Renal cortical epithelial cell (primary cell): ENCODE measurements at places on chromosomes 16 and 17. TPM values are rescaled to one million over a fixed set of nuclear protein-coding genes. Genes with fewer than 3 reads are reported as not detected.

- DNase-seq = no peak
Observed at GRCh38 chr17:61412860-61413660, 13.4 kb downstream of the TBX2 start.

- peak; percentile 73 for DNase-seq
Observed at GRCh38 chr16:22001591-22001990, 675 bp upstream of the PDZD9 start.

DNA sequence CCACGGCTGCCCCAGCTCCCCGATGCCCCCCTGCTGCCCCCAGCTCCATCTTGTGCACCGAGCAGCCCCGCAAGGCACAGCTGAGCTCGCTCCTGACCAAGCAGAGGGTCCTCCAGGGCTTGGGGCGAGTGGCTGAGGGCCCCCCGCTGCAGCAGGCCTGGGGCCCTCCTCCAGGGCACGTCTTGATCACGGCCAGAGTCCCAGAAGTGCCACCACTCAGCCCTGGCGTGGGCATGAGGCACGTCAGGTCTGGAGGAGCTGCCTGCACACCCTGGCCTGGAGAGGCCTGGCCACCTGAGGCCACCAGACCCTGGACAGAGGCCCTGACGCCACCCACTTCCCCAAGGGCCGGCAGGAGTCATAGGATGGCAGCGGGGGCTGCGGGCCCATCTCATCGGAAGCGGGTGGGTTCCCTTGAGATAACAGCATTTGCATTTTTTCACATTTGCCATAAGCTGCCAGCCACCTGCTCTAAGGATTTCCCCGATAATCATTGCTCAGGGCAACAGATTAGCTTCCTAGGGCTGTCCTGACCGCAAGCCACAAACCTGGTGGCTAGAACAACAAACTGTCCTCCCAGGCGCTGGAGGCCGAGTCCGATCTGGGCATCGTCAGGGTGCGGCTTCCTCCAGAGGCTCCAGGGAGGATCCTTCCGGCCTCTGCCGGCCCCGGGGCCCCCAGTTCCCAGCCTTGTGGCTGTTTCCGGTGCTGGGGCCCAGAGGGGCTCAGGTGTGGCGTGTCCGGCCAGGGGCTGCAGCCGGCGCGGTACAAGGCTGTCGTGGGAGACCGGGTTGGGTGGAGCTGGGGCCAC, 23.9 kb upstream of the C1QTNF8 start:
- no peak for DNase-seq

DNA sequence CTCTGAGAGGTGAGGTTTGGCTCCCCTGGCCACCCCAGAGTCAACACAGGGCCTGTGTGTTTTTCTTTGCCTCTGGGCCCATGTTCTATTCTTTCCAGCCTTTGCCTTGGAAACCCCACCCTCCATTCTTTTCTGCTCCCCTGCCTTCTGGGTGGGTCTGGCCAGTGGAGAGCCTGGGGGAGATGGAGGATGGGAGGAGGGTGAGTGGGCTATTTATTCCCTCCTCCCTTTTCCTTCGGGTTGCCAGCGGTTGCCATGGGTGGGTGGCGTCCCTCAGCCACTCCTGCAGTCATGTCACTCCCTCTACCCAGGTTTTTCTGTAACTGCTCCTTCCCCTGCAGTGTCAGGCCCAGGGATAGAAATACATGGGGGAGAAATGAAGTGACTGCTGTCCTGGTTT, 15.5 kb downstream of the CMIP start:
- no peak for DNase-seq

DNA sequence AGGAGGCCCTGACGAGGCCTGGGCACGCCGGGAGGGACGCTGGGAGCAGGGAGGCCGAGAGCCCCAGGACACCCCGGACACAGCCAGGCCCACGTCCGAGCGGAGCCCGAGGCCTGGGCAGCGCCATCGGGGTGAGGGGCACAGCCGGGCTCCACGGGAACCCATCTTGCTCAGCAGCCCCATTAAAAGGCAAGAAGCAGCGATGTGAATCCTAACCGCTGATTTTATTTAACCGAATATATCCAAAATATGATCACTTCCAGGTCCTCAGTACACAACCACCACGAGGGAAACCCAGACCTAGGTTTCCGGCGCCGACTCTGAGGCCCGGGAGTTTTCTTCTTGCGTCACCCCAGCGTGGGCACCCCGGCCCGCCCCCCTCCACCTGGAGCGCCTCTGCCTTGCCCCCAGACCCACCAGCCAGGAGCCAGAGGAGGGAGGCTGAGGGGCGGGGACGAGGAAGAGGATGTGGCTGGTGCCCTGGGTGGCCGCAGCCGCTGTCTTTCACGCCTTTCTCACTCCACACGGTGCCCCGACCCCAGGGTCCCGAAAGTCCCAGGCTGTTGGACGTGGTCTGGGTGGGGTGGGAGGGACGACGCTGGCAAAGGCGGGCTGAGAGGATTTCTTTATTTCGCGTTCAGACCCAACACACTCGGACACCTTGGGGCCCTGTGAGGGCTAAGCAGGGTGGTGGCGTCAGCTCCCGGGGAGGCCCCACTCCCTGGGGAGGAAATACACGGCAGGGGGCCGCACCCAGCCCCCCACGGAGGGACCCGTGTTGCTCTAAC, 568 bp upstream of the CCDC154 start:
- DNase-seq = no peak

GRCh38 chr17:37130984-37131446, 182.3 kb downstream of the AATF start:
- DNase-seq = peak; percentile 88

Gene CLEC18B
- 1.9 and 10.2 TPM in 2 replicates for total RNA-seq

- no peak for DNase-seq
Observed at GRCh38 chr16:66299349-66299748, 67.1 kb upstream of the CDH5 start.

Gene HOXB5
- 0.35 and 2.4 TPM in 2 replicates for total RNA-seq

Gene RTN4RL1
- total RNA-seq = 0.35 and 4.3 TPM in 2 replicates

DNA sequence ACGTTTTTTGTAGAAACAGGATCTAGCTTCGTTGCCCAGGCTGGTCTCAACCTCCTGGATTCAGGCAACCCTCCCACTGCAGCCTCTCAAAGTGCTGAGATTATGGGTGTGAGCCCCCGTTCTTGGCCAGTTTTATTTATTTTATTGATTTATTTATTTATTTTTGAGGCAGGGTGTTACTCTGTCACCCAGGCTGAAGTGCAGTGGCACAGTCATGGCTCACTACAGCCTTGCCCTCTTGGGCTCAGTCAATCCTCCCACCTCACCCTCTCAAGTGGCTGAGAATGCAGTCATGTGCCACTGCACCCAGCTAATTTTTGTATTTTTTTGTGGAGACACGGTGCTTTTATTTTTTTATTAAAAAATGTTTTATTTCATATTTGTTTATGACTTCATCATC, 79.9 kb upstream of the ATF7IP2 start:
- no peak for DNase-seq

DNA sequence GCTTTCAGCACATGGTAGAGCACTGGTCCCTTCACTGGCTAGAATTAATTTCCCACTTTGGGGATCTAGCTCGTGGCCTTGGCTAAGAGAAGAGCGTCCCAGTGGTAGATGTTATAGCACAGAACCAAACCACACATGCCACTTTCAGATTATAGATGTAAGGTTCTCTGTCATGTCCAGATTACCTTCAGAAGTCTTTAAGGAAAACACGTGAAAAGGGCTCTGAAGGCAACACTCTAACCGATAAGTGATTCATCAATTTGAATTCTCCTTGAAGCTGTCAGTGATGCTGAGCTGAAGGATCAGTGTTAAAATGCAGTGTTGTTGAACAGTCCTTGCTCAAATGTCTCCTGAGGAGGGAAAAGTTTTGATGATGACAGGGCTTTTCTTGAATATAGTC, 43.5 kb upstream of the VPS4A start:
- no peak for DNase-seq

DNA sequence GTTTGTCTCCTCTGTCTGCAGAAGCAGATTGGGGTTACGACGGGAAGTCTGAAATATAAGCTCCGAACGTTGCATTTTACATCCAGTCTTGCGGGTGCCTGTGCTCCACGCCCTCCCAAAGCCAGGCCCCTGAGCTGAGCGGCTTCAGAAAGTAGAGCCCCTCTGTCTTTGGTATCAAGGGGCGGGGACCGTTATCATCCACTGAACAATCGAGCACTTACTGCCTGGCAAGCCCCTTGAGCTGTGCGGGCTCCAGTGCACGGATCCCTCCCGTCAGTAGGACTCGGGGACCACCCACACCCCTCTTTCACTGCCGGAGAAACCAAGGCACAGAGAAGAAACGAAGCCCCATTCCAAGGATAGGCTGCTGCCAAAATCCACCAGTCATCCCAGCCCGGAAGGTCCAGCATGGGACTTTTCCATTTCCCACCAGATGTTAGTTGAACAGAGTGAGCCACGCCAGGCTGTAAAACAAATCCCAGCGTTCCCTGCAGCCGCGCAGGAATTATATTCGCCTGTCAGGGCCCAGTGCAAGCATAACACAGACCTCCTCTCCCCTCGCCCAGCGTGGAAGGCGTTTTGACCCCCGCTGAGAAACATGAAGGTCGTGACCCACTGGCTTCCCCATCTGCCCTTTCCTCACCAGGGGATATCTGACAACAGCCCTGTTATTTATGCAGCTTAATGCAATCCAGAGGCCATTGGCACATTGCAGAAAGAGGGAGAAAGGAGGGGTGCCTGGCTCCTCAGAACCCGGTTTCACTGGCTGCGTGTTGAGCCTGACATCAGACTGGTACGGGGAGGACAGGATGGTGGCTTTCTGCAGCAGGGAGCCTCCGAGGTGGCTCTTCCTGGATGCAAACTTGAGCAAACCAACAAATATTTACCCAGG, 212.2 kb upstream of the FOXF1 start:
- no peak for DNase-seq

GRCh38 chr16:79723583-79724168, 123.1 kb upstream of the MAF start:
- DNase-seq = no peak

Gene RPA1
- total RNA-seq = 26.6 and 59.5 TPM in 2 replicates

DNA sequence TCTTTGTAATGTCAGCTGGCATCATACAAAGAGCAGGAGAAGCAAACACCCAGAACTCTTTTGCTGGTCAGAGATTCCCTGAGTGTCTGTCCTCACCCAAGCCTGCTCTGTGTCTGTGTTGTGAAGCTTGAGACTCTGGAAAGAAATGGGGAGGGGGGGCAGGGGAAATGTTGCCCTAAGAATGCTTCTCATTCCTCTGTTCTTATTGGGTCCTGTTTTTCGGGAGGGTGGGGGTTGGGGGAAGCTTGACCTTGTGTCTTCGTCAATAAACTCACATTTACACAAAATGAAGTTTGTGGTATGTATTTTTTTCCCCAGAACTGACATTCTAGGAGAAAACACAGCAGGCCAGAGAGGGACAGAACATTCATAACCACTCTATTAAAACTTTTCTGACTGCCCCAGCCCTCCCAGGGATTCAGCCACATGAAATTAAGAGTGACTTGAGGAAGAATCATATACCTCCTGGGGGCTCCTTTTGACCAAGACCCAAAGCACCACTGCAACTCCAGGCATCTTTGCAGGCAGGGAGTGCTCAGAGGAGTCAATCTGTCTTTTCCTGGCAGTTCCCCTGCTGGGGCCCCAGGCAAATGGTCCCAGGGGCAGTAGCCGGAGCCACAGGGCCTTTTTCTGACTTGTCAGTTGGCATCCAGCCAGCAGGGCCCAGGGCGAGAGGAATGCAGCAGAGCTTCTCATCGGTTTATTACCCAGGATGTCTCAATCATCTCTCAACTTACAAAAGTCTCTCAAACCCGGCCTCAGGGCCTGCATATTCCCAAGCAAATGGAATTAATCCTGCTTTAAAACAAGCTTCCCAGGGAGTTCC, 5.1 kb upstream of the RASL10B start:
- peak; percentile 69 for DNase-seq

- DNase-seq = peak; percentile 70
Observed at GRCh38 chr16:21156767-21157467, 1.6 kb upstream of the LDAF1 start.

DNA sequence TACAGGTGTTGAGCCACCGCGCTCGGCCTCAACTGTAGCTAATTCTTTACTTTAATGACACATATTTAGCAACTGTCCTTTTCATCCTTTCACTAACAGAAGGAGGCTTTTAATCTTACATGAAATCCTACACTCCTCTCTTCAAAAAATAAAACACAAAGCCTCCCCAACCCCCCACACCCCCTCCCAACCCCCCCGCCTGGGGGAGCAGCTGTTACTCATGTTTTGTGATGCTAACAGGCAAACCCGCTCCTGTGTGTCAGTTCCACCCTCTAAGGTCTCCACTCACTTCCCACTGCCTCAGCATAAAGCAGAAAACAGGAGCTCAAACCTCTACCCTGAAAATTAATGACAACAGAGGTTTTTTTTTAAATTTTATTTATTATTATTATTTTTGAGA, 55.4 kb upstream of the SLC25A19 start:
- DNase-seq = no peak

GRCh38 chr16:66894948-66895688, 14.8 kb downstream of the PDP2 start:
- DNase-seq = peak; percentile 71

GRCh38 chr16:73049511-73049910, 1.6 kb upstream of the ZFHX3 start:
- DNase-seq = no peak

GRCh38 chr16:53058441-53058840, 3.6 kb downstream of the CHD9 start:
- DNase-seq = no peak

DNA sequence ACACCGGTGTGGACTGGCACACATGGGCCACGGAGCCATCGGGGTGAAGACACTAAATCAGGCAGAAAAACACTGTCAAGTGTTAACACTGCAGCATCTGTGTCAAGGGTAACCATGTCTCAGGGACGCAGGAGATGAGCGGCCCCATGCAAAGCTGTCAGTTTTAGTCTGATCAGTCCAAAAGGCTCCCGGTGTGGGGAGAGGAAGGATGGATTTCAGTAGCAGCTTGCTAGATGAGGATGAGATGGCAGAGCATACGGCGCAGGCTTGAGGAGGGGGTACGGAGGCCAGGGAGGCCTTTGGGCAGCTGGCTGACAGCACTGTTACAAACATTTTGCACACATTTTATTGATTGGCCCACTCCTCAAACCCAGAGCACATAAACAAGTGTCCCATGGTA, 98.1 kb downstream of the GNAO1 start:
- no peak for DNase-seq

Gene JUP
- 268 and 464 TPM in 2 replicates for total RNA-seq

Gene SLFN12L
- total RNA-seq = 0.05 TPM in 1 of 2 replicates, not detected in the other

DNA sequence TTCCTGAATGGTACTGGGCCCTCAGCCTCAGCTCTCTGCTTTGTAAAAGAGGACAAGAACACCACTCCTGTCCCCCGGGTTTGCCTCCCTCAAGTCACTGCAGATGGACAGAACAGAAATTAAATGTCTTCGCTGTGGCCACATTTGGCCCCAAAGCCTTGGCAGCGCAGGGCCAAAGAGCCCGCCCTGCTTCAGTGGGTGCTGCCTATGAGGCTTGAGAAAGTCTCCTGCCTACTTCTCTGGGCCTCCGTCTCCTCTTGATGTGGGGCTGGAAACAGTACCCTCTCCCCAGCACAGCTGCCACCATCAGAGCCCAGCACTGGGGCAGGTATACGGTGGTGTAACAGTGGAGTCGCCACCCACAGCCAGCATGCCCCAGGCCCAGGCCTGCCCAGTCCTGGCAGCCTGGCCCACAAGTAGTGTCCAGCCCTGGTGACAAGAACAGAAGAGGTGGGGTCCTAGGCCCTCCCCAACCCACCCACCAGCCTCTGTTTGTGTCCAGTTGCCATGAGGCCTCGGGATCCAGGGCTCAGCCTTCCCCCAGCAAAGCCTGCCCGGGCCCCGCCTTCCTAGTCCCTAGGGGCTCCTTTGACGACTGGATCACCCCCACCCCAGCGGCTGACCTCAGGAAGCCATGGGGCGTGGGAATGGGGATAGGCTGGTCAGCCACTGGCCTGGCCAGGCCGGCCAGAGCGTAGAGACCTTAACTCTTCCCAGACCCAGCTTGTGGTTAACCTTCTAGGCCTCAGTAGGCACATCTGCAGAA, 3.9 kb upstream of the TPPP3 start:
- no peak for DNase-seq

GRCh38 chr17:29407856-29408255, 17.7 kb downstream of the TAOK1 start:
- no peak for DNase-seq
